ENCODE measurements at places on chromosomes 1 and 21.

- DNase-seq: no peak
Measured at GRCh38 chr1:202216691-202217090, 23.1 kb downstream of the LGR6 start.

- no peak for DNase-seq
Measured at GRCh38 chr1:106619080-106619826, 437.2 kb upstream of the PRMT6 start.

DNA sequence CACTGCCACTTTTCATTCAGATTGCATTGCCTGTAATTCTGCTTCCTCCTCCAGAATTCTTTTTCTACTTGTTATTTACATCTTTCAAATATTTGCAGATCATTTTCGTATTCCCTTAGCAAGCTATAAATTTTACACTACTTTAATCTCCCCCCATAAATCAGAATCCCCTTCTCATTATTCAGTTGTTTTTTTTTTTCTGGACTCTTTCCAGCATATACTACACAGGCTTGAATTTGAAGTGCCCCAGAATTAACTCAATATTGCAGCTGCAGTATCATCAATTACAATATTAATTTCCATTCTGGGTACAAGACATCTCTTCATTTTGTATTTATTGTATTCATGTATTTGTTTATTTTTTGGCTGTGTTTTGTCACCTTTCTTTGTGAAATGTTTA lies 1494.3 kb downstream of the AMY1C start:
- no peak for DNase-seq

DNA sequence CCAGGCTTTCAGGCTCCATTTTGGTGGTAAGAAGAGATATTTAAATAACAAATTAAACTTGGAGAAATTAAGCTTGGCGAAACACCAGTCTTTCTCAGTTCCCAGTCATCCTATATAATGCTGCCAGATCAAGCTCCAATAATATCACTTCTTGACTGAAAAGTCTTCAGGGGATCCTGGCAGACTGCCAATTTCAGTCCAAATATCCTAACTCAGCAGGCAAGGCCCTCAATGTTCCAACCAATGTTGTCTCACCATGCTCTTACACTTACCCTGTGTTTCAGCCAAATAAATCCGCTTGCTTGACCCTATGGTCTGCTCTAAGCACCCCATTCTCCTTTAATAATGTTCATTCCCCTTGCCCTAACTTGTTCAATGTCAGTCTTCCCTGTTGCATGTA lies 39.9 kb upstream of the BCL10 start:
- peak; percentile 7 for DNase-seq

DNA sequence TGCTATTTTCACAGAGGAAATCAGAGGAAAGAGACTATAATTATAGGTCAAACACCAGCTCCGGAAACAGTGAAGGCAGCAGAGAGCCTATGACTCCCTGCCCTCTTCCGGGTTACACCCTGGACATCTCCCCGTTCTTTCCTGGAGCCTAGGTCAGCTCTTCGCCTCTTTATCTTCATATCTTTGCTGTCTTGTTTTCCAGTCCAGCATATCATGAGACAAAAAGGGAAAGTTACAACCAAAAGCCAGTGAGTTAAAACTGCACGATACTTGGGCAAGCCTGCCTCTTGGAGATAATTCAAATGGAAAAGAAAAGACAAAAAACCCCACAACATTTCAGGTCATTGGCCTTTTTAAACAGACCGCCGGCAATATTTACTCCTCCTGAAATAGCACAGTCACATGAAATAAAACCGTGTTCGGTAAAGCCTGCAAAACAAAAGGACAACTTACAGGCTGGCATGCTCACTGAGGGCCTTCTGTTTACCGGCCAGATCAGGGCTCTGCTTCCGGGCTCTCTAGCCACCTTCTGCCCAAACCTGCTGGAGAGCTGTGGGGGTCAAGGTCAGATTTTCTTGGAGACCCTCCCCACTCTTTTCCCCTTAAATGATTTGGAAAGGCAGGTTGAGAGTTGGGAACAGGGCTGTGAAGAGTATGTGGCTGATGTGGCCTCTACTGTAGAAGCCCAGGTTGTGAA lies 42.8 kb upstream of the PPP2R5A start:
- DNase-seq: no peak

Data from RPMI8226 (cell line).